ENCODE measurements at places on chromosomes 6 and 20.

GRCh38 chr6:327538-328116 is 35.3 kb downstream of the DUSP22 start:
- DNase-seq, result no peak

DNA sequence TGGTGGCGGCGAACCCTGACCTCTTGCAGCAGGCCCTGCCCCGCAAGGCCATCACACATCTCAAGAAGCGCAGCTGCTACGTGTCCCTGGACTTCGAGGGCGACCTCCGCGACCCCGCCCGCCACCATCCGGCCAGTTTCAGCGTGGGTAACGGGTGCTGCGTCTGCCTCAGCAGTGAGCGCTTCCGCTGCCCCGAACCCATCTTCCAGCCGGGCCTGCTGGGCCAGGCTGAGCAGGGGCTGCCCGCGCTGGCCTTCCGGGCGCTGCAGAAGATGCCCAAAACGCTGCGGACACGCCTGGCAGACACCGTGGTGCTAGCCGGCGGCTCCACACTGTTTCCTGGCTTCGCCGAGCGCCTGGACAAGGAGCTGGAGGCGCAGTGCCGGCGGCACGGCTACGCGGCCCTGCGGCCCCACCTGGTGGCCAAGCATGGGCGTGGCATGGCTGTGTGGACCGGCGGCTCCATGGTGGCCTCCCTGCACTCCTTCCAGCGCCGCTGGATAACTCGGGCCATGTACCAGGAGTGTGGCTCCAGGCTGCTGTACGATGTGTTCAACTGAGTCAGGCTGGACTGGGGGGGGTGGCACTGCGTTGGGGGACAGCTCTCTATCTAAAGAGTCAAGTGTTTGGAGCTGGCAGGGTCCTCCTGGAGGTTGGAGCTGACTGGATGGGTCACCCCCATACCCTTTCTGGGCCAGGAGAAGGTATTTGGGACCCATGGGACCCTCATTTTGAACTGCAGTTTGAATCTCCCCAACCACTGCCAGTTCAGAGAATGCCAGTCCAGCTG is 1.1 kb downstream of the ACTL10 start:
- no peak for DNase-seq

DNA sequence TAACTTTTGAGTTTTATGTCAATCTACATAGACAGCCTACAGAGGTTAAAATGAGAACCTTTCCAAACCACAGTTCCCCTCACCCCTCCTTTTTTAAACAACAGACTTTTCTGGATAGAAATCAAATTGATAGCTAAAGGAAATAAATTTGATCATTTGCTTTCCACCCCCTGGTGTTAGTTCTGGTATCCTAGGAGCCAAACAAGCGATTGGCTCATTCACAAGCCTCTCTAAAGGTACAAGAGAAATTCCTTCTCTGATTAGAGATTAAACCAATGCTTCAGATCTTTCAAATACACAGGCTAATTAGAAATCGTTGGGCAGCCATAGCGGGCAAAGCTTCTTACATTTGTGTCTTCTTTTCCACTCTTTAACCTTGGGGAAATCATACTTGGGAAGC is 232.3 kb downstream of the TBC1D7 start:
- DNase-seq, result no peak

GRCh38 chr6:158835616-158836221 is 16.6 kb upstream of the EZR start:
- no peak for DNase-seq

DNA sequence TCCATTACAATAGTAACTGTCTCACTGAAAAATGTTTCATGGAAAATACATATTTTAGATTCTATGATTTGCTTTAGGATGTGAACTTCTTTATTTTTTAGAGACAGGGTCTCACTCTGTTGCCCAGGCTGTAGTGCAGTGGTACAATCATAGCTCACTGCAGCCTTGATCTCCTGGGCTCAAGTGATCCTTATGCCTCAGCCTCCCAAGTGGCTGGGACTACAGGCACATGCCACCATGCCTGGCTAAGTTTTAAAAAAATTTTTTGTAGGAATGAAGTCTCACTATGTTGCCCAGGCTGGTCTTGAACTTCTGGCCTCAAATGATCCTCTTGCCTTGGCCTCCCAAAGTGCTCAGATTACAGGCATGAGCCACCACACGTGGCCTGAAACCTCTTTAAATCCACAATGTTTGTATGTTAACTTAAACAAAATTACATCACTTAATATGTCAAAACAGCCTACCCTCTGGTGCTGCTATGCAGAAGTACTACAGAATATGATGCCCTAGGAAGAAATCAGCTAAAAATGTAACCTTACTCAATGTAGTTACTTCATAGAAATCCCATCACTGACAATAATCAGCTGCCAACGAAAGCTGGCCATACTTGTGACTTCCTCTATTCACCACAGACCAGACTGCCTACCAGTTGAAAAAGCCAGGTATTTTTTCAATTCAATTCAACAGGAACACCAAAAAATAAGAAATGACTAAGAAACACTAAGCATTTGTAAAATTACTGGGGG is 17.6 kb downstream of the EEF1A1 start:
- DNase-seq, result no peak

DNA sequence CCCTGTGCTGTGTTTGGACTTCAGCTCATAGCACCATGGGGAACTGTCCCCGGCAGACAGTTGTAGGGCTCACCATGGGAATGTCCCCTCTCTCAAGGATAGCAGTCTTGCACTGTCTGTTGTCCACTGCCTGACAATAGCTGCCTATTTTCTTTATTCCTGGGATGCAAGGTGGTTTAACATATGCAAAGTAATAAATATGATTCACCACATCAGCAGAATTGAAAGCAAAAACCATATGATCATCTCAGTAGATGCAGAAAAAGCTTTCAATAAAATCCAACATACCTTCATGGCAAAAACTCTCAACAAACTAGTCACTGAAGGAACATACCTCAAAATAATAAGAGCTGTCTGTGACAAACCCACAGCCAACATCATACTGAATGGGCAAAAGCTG is 13.5 kb upstream of the LRP11 start:
- DNase-seq, result no peak

GRCh38 chr6:23213193-23213592 is 643.8 kb downstream of the HDGFL1 start:
- no peak for DNase-seq

DNA sequence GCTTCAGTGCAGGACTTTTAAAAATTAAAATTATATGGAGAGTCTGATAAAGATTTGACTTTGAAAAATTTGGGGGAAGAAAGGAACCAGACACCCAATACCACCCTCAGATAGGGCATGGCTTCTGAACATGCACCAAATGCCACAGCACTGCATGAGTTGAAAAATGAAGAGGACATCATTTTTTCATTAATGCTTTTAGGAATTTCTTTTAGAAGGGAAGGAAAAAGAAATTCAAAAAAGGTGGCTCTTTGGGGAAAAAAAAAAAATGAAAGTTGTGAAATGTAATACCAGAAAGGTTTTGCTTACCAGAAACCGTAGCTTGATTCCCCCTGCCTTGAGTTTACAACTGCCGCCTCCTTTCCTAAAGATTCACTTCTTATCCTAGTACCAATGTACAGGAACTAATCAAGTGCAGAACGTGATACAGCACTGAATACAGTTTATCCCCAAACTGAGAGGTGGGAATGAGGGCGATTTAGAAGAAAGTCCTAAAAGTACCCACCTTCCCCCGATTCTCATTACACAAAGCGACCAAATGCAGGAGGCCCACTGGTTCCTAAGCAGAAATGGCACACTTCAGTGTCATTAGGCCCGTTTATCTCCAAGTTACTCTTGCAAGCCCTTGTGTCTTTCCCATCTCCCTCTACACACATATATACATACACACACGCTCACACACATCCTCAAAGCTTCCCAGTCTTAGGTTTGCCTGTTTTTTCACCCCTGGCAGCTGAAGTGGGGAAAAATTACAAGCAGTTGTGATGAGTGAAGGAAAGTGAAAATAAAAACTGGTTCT is 2.8 kb downstream of the PPP1R10 start:
- no peak for DNase-seq

GRCh38 chr6:158808941-158809678 is 10.1 kb downstream of the EZR start:
- no peak for DNase-seq

GRCh38 chr6:25971187-25971821 is 8.7 kb downstream of the TRIM38 start:
- no peak for DNase-seq

GRCh38 chr6:24105191-24105590 is 20.8 kb upstream of the NRSN1 start:
- DNase-seq, result no peak

- DNase-seq, result no peak
Observed at GRCh38 chr6:75752365-75752764, 3.3 kb downstream of the MYO6 start.

GRCh38 chr6:37155394-37156312 is 14.3 kb upstream of the PIM1 start:
- DNase-seq, result no peak

- DNase-seq, result no peak
Observed at GRCh38 chr6:4802312-4802935, 26.2 kb downstream of the CDYL start.

- no peak for DNase-seq
Observed at GRCh38 chr6:90468859-90469258, 118.0 kb downstream of the MAP3K7 start.

GRCh38 chr6:140382355-140382754 is 1007.9 kb upstream of the CITED2 start:
- no peak for DNase-seq

DNA sequence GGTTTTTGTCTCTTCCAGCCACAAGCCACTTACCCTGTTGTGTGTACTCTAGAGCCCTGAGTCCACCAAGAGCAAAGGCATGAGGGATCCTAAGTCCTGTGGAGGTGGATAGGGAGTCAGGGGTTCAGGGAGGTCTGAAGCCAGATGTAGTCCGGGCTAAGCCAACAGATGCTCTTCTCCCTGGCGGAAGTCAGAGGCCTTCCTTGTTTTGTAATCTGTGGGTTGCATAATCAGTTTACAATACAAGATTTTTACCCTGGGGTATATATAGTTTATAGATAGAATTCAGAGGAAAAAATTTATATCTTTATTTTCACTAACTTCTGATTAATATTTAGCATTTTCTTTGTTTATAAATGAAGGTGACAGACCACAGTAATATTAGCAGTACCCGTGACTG is 9.2 kb downstream of the LAMP5 start:
- no peak for DNase-seq

- no peak for DNase-seq
Observed at GRCh38 chr6:170087941-170088581, 202.8 kb downstream of the DLL1 start.

DNA sequence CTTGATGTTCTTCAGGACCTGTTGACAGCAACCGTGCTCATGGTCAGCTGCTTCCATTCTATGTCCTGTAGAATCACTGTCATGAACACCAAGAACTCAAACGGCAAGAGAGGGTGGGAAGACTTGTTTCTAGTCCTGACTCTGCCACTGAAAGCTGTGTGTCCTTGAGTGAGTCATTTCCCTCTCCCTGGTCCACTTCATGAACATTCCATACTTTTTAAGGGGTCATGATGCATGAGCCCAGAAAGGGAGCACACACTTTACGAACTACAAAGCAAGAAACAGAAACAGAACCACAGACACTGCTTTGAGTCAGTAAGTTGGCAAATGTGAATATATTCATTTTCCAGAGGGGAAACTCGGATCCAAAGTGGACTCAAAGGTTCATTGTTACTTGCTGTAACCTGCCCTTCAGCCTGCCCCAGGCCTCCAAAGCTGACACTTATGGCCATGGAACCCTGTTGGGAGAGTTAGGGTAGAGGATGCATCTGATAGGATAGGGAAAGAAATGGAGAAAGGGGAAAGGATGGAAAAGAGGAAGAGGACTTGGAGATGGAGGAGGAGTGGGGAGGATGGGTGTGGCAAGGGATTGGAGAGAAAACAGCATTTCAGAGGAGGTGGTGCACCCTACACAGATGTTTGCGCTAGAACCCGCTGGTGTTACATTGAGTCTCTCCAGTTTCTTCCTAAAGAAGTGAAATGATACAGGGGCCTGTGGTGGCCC is 129.8 kb downstream of the FOXO3 start:
- no peak for DNase-seq

- DNase-seq, result no peak
Observed at GRCh38 chr6:132382630-132383175, 18.6 kb downstream of the MOXD1 start.

DNA sequence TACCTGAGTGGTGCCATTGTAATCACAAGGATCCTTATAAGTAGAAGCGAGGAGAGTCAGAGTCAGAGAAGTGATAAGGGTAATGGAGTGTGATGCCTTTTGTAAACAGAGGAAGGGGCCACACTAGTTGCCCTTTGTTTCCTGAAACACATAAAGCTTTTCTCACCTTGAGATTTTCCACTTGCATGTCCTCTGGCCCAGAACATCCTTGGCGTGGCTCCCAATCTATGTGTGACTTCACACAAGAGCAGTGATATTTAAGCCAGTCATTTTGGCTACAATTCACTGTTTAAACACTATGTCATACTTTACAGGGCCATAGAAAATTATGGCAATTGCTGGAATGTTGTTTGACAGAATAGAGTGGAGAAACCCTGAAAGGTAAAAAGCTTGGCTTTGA is 121.2 kb upstream of the BTN3A2 start:
- no peak for DNase-seq

GRCh38 chr6:121333196-121333595 is 1.1 kb downstream of the TBC1D32 start:
- no peak for DNase-seq

DNA sequence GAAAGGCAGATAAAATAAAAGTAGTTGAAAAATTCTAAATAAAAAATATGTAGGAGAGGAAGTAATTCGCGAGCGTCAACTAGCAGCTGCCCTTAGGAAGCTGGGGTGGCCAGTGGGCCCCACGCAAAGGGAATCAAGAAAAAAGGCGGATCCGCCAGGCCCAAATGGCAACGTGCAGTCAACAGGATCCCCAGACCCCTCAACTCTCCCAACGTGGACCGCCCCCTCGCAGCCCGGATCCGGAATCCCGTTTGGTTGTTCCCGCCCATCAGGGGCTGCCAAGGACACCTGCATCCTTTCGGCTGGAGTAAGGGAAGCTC is 296 bp downstream of the DZANK1 start:
- peak; percentile 82 for DNase-seq

DNA sequence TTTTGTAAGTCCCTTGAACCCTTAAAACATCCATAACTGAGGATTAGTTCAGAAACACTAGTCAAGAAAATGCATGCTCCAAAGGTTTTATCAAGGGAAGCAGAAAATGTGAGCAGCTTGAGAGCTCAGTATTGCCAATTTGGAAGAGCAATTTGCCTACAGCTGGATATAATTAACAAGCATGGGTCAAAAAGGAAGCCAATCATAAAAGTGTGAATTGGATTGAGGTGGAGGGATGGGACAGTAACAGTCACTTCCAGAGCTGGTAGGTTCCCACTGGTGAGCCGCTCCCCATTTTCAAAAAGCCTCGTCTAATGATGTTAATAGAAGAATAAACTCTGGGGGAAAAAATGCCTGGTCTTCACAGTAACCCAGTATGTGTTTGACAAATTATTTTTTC is 5.0 kb upstream of the PTPRK start:
- no peak for DNase-seq
